ENCODE measurements at places on chromosomes 7 and 10. TPM values are rescaled to one million over a fixed set of nuclear protein-coding genes. Genes with fewer than 3 reads are reported as not detected.

GRCh38 chr7:37765872-37766525 is 82.4 kb upstream of the NME8 start:
- peaks cover 2% of the 10 kb centered on the region for H3K27me3 ChIP-seq
- H3K4me3 ChIP-seq = no peak overlapping the region
- H3K4me1 ChIP-seq = peaks cover 5% of the 10 kb centered on the region
- no peaks in the 10 kb centered on the region for H3K36me3 ChIP-seq
- no peak for DNase-seq
- H3K27ac ChIP-seq = no peak overlapping the region

DNA sequence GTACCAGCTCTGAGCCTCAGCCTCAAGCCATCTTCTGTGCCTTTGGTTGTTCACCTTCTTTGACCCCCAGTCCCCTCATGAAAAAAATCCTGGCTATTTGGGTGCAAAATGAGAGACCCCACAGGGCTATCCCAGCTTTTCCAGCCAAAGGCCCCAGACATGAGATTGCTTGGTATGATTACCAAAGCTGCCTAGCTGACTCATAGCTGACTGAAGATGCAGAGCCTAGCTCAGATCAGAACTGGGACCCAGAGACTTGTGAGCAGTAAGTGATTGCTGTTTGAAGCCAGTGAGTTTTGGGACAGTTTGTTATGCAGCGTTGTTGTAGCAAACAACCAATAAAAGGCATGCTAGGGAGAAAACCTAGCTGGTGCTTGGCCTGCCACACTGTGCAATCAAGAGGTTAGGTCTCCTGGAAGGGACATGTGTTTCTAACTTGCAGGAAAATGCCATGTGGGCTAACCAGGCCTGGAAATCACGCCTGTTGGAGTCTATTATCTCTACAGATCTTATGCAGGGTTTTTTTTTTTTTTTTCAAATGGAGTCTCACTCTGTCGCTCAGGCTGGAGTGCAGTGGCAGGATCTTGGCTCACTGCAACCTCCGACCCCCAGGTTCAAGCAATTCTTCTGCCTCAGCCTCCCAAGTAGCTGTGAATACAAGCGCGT is 48.0 kb upstream of the DAGLB start:
- H3K4me3 ChIP-seq = no peak overlapping the region
- DNase-seq = no peak
- H3K27me3 ChIP-seq = no peaks in the 10 kb centered on the region
- no peaks in the 10 kb centered on the region for H3K4me1 ChIP-seq
- no peaks in the 10 kb centered on the region for H3K36me3 ChIP-seq

Gene CPEB3
- 1.8 TPM for total RNA-seq

Gene SPDYE2B
- total RNA-seq = not detected

Data from activated CD4-positive, alpha-beta T cell treated with anti-CD3 and anti-CD28 coated beads for 36 hours (primary cell).